ENCODE measurements at places on chromosomes 6 and 20.

DNA sequence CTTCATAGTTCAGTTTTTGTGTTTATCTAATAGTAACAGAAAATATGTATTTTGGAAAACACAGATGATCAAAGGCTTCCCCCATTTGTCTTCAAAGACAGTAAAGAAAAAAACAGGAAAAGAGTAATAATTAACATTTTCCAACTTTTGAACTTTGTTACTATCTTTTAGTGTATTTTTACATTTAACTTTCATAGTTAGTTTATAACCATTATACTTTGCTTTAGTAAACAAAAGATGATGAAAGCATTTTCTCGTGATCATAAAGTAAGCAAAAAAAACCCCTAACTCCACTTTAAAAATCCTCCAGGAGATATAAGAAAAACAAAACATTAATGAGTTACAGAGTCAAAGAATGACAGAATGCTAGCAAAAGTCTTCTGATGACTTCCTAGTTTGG is 13.6 kb upstream of the GPRC6A start:
- DNase-seq, result no peak

DNA sequence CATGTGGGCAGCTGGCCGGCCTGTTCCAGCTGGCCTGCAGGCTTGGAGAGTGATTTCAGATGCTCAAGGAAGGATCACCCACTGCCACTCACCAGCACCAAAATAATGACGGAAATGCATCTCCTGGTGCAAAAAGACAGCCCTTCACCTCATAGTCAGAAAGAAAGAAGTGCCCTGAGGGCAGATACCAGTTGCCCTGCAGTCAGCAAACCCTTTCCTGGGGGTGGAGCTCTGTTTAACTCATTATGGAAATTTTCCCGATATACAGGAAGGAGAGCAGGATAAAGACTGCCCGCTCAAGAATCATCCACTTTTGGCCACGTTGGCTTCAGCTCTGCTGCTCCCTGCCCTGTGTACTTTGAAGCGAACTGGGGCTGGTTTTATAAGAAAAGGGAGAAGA is 127.9 kb downstream of the GRM4 start:
- no peak for DNase-seq

DNA sequence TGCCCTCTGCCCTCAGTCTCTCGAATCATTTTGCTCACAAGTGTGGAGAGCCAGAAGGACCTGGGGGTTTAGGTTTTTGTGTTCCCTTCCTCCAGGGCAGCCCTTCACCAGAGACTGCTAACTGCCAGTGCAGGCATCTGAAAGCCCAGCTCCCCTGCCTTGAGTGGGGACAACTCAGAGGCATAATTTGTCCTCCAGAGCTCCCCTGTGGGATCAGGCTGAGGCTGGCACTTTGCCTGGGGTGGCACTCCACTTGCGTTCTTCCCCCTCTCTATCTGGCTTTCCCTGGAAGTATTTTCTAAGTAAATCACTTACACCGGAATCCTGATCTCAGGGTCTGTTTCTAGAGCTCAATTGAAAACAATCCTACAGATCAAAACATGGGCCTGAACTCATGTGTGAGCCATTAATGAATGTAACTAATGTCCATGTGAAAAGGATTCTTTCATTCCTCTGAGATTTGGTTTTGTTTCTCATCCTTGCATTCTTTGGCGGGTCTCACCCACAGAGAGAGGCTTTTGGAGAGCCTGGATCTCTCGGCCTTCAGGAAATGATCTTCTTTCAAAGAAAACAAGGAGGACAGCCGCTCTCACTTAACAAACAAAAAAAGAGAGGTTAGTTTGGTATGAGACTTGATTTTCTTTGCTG is 125.7 kb upstream of the RIPOR2 start:
- DNase-seq, result peak; percentile 92

- no peak for DNase-seq
Measured at GRCh38 chr6:93918258-93918657, 498.9 kb upstream of the EPHA7 start.

DNA sequence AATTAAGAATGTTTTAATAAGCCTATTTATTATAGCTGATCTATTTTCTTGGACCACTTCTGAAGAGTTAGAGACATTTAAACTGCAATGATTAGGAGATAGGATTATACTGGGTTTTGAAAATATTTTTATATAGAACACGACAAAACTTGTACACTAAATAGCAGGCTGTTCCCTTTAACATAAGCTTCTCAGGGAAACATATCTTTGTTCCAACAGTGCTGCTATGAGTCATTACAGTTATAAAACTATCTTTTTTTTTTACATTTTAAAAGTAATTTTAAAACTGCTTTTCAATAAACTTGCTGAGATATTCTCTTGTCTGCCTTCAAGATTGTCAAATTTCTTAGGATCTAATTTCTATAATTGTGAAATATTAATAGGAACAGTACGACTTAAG is 389.1 kb downstream of the ARHGAP18 start:
- no peak for DNase-seq

All from fibroblast of skin of scalp (primary cell).